ENCODE measurements at places on chromosomes 1 and 21. TPM values are rescaled to one million over a fixed set of nuclear protein-coding genes. Genes with fewer than 3 reads are reported as not detected.

HTR6 gene
- not detected for total RNA-seq

GBP7 gene
- total RNA-seq, result not detected

NGF gene
- total RNA-seq, result not detected

COA6 gene
- 40.5 TPM for total RNA-seq

GJA5 gene
- 0.86 TPM for total RNA-seq

SPRR1B gene
- total RNA-seq, result 1.9 TPM

ISG15 gene
- total RNA-seq, result 706 TPM

GJA9 gene
- not detected for total RNA-seq

F13B gene
- total RNA-seq, result 0.10 TPM

DIRAS3 gene
- not detected for total RNA-seq

CLSTN1 gene
- 99.0 TPM for total RNA-seq

LCE1D gene
- not detected for total RNA-seq

FLVCR1 gene
- total RNA-seq, result 13.6 TPM

KCNJ15 gene
- not detected for total RNA-seq

SMPDL3B gene
- total RNA-seq, result 16.2 TPM

FMO1 gene
- total RNA-seq, result not detected

FAM72B gene
- 1.0 TPM for total RNA-seq

SERTAD4 gene
- 0.23 TPM for total RNA-seq

CRP gene
- not detected for total RNA-seq

PROX1 gene
- 0.94 TPM for total RNA-seq

UBE2G2 gene
- total RNA-seq, result 63.7 TPM

ATP6V1G3 gene
- not detected for total RNA-seq

DMRTA2 gene
- not detected for total RNA-seq

ANGPTL7 gene
- total RNA-seq, result not detected

MIXL1 gene
- total RNA-seq, result not detected

TDRD10 gene
- total RNA-seq, result not detected

RHOU gene
- 18.4 TPM for total RNA-seq

ALDH4A1 gene
- 68.0 TPM for total RNA-seq

ANKRD65 gene
- total RNA-seq, result 0.44 TPM

PARK7 gene
- total RNA-seq, result 198 TPM

RNU1-4 gene
- under 0.01 TPM for total RNA-seq

OR2T29 gene
- not detected for total RNA-seq

TMPRSS3 gene
- total RNA-seq, result 0.05 TPM

FUCA1 gene
- total RNA-seq, result 39.2 TPM

NUF2 gene
- total RNA-seq, result 23.5 TPM

PGLYRP4 gene
- total RNA-seq, result not detected

SERPINC1 gene
- not detected for total RNA-seq

RHBDL2 gene
- 8.5 TPM for total RNA-seq

LCE2B gene
- total RNA-seq, result not detected

TRIM17 gene
- not detected for total RNA-seq

OR2L3 gene
- not detected for total RNA-seq

TRNAU1AP gene
- 23.9 TPM for total RNA-seq

INTS7 gene
- total RNA-seq, result 16.1 TPM

TPTE gene
- total RNA-seq, result not detected

WDR64 gene
- not detected for total RNA-seq

ADCY10 gene
- not detected for total RNA-seq
